ENCODE measurements at places on chromosomes 11 and 22.

DNA sequence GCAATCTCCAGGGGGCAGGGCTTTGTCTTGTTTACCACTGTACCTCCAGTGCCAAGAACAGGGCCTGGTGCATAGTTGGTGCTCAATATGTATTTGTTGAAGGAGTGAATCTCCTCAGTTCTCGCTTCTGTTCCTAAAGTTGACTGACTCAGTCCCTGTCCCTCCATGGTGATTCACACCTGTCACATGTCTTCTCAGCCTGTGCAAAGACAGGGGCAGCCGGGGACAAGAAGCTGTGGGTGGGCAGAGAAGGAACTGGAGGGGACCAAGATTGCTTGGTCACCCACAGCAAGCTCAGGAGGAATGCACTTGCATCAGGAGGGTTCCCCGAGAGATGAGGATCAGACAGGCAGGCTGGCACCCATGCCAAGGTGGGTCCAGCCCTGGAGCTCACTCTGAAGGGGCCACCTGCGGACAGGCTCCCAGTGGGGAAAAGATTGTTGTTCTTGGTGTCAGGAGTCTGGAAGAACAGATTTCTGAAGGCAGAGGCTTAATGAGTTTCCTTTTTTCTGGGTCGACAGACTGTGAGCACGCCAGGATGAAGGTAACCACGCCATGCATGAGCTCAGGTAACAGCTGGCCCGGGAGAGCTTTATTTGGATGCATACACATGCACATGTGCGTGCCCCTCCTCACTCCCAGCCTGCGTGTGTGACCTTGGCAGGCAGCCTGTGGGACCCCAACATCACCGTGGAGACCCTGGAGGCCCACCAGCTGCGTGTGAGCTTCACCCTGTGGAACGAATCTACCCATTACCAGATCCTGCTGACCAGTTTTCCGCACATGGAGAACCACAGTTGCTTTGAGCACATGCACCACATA, 16.9 kb downstream of the IL17RA start:
- DNase-seq, result no peak

DNA sequence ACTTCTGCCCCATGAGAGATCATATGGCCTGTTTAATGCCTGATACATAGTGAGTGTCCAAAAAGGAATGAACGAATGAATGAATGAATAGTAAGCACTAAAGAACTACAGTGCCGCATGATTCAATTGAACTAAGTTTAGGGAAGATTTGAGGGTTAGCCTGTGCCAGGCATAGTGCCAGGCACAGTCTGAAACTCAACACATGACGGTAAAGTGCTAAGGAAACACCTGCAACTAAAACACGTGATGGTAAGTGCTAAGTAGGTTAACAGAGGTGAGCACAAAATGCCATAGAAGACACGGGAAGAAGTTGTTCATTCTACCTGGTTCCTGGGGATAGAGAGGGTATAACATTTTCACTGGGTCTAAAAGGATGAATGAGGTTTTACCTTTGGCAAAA, 93.5 kb upstream of the DBX1 start:
- no peak for DNase-seq

DNA sequence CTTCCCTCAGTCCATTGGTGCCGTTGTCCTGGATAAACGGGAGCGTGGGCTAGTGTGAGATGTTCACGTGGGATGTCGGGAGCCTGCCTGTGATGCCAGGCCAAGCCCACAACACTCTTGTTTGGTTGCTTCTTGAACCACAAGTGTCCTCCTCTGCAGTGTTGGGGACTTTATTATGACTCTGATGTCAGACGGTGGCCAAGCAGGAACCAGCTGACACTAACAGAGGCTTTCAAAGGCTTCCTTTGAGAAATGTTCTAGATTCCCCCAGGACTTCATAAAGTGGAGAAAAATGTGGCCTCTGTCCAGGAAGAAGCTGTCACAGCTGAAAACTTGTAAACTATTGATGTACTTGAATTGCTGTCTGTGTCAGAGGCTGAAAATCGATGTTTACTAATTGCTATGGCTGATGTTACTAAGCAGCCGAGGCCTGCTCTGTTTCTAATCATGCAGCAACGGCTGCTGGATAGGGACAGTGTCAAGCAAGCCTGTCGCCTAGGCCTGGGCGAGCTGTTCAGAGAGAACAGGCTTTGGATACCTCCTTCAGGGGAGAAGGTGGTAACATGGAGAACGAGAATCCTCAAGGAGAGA, 131.7 kb downstream of the TBC1D22A start:
- no peak for DNase-seq

GRCh38 chr22:39453765-39454378, 2.9 kb upstream of the MGAT3 start:
- DNase-seq, result no peak

- no peak for DNase-seq
Observed at GRCh38 chr22:41198027-41198580, 7.0 kb upstream of the L3MBTL2 start.

DNA sequence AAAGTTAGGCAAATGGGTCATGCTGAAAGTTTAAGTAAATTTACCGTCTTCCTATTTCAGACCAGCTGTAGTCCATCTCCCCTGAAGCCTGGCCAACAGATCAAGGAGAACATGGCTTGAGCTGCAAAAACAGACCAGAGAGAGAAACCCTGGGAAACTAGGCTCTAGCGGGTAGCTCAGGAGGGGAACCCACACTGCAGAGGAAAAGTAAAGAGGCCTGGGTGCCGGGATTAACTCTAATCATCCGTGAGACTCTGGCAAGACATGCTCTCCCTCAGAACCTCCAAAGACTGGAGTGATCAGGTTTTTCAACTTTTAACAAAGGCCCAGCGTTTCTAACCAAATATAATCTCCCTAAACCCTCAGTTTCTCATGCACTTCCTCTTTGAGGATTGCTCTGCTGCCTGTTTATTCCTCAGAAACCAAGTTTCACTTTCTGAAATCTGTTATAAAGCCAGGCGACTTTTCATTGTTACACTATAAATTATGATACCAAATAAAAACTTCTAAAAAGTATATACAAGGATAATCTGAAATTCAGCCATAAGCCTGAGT, 67.5 kb downstream of the GAB2 start:
- no peak for DNase-seq

DNA sequence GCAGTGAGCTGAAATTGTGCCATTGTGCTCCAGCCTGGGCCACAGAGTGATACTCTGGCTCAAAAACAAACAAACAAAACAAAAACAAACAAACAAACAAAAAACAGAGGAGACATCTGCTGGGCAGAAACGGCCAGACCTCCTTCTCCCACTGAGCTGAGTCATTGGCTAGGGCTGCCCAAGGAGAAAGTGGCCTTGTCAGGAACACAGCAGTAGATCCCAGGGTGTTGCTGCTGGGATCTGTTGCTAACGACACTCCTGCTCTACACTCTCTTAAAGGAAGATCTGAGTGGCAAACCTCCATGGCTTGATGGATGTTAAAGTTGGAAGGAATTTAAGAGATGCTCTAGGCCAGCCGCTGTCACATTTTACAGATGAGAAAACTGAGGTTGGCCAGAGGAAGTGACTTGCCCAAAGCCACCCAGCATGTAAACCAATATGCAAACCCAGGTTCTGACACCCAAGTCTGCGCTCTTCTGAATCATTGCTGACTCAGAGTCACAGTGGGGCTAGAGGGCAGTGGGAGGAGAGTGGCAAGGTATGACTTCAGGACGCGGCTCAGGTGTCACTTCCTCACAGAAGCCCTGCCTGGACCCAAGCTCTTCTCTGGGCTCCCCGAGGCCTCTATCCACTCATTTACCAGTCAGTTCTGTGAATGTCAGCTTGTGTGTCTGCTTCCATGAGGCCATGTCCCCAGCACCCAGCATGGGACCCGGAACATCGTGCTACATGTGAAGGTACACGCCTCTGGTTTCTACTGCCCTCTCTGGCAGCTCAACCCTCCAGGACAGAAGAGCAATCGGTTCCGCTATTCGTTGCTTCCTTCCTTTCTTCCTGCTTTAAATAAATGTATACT, 11.3 kb upstream of the GDPD5 start:
- DNase-seq, result no peak

DNA sequence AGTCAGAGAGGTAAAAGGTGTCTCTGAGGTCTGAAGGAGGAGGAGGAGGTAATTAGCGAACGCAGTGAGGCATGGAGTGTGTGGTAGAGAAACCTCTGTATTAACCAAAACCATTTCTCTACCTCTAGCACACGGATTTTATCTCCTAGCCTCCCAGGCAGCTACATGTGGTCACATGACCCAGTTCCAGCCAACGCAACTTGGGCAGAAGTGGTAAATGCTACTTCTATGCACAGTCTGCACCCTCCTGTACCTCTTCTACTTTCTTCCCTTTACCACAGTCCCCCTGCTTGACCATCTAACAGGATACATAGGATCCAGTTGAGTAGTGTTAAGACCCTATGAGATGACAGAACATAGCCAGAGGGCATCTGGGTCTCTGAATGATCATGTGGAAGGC, 95.7 kb downstream of the XRRA1 start:
- DNase-seq, result no peak

DNA sequence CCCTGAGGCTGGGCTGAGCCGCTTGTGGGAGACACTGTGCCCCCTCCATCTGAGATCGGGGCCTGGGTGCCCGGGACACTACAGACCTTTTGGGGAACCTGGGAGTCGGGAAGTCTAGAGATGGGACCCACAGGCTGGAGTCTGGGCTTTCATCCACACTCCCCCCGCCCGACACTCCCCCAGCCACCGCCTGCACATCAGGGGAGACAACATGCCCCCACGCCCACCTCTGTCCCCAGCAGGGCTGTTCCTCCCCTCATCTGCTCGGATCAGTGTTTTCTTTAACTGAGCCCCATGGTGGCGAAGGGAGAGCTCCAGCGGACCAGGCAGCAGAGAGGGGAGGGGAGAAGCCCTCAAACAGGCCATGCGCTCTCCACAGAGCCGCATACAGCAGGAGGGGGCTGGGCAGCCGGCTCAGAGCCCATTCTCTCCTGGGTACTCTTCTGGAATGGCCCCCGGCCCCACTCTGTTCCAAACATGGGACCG, 174.7 kb downstream of the IGLL1 start:
- DNase-seq, result no peak

DNA sequence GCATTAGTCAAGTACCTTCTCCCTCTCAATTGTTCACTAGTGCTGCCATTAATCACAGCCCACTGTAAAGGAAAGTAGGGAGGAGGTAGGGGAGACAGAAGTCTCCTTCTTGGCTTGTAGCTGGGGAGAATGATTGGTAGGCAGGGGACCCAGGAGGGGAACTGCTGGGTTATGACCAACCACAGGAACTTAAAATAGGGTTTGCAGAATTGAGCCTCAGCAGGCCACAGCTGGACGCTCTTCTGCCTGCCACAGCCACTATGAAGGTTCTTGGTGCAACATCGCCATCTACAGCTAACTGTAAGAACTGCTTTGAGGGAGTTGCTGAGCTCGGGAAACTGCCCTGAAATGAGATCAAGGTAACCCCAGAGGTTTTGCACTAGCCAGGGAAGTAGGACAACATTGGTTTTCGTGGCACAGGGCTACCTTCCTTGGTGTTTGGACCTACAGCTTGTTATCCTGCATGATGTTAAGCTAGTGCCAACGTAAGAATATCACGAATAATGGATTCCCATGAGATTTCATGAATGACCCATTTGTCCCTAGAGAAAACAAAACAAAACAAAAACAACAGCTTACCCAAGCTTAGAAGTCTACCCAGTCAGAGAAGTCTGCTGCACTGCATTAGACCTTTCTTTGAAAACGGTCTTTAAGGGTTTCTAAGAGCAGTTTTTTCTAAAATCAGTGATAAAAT, 787.1 kb upstream of the API5 start:
- peak; percentile 89 for DNase-seq

DNA sequence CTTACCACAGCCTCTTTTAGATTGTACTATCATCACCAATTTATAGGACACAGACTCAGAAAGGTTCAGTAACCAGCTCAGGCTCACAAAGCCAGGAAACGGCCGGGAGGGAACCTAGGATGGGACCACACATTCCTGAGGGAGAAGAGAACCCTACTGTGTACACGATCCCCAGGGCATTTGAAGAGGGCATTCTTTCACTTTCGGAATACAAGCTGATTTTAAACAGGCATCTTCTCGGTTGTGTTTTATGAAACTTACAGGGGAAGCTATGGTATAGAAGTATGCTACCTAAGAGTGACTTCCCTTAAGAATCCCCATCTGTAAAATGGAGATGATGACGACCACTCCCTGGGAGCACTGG, 19.0 kb downstream of the SMCO4 start:
- DNase-seq, result no peak

DNA sequence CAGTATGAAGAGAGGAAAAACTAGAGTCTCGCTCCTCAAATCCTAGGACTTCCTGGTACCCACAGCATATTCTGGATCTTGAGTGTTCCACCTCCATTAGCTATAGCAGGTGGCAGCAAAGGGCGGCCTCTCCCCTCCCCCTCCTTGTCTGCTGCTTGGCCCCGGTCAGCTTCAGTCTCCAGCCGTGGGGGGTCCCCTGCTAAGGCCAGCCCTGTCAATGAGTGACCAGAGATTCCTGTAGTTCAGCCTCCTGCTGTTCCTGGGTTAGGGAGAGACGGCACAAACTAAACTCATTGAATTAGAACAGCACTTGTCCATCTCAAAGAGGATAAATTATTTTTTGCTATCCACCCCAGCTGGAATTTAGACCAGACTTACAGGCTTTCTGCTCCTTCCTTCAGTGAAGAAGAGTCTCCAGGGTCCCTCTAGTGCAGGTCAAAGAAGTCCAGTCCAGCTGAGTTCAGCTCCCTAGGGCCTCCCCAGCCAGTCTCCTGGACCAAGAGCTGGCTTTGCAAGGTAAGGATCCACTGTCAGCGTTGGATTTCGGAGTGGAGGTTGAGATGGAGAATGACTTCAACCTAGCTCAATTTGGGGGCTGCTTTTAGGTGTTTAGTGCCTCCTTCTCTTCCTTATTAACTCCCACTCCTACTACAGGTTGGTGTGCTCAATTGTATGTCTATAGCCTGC, 1.1 kb upstream of the PHLDB1 start:
- DNase-seq, result no peak
